Stimulated activated naive CD8-positive, alpha-beta T cell treated with anti-CD3 and anti-CD28 coated beads, Interleukin-15, Interleukin-2, amounts not matched to agents 100 U/mL and 50 U/mL, for 24 hours (primary cell): ENCODE measurements at places on chromosomes 11 and 22.

DNA sequence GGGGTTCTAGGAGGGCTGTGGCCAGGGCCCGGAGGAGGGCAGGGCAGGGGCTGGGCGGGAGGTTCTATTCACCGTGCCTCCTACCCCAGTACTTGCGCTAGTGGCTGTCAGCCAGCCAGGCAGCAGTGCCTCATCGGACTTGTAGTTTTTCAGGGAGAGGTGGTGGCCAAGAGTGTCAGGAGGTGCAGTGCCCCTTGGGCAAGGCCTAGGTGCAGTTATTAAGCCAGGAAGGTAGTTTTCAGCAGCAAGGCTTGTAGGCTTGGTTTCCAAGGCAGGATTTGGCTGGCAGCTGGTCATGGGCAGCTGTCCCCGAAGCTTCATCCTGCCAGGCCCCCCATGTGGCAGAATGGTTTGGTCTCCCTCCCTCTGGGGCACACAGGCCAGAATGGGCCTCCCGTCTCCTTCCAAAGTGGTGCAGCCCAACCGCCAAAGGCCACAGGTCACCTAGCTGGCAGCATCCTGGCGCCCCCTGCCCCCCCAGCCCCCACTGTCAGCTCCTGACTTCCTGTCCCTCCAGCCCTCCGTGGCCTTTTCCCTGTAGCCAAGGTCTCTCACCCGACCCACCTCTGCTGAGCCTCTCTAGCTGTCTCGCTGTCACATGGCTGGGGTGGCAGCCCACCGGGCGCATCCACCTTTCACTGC is 8.5 kb downstream of the CCDC88B start:
- DNase-seq: no peak

GRCh38 chr11:58796333-58796732 is 48.2 kb downstream of the GLYATL2 start:
- DNase-seq: no peak

DNA sequence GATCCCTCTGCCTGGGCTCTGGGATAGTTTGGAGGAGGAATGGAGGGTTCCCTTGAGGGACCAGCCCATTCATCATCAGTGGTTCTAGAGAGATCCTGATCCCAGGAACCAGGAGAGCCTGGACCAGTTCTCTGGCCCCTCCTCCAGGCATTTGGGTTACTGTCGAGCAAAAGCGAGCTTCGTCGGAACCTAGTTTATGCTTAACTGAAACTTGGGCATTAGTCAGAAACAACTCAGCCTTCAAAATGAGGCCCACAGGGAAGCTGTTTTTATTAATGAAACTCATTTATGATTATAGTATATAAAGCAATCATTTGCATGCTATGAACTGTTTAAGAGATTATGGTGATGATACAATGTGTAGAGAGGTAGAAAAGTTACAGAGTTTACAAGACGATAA is 61.4 kb downstream of the LIF start:
- peak; percentile 31 for DNase-seq

DNA sequence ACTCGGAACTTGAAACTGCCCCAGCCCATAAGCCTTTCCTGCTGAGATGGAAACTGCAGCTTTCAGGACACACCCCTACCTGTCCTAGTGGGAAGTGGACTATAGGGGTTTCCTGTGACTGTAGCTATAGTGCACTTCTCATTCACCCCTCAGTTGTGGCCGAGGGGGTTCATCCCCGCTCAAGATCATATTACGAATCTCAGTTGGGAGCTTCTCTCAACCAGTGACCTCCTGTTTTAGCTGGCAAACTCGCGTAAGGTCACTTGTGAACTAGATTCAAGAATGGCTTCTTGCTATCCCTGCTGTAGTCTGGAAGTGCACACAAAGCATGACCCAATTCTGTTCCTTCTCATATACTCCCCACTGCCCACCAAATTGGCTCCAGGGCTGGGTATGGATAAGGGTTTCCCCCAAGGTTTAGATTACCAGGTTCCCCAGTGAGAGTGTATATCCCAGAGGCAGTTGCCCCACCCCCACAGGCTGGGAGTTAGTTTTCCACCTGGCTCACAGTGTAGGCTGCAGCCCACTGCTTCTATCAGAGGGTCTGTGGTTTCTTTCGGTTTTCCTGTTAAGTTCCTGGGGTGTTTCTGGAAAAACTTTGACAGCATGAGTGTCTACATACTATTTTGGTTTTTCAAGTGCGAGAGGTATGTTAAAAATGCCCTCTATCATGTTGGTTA is 812.9 kb downstream of the JRKL start:
- no peak for DNase-seq

GRCh38 chr22:39674536-39674935 is 104.0 kb downstream of the CACNA1I start:
- DNase-seq: no peak

DNA sequence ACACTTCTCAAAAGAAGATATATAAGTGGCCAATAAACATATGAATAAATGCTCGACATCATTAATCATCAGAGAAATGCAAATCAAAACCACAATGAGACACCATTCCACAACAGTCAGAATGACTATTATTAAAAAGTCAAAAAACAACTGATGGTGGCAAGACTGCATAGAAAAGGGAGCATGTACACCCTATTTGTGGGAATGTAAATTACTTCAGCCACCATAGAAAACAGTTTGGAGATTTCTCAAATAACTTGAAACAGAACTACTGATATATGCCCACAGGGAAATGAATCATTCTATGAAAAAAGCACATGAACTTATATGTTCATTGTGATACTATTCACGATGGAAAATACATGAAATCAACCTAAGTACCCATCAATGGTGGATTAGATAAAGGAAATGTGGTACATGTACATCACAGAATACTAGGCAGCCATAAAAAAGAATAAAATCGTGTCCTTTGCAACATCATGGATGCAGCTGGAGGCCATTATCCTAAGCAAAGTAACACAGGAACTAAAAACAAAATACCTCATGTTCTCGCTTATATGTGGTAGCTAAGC is 42.4 kb downstream of the GLYATL2 start:
- DNase-seq: no peak

- no peak for DNase-seq
These were observed 41.8 kb downstream of the OSBPL5 start for GRCh38 chr11:3123305-3123704.

- DNase-seq: no peak
These were observed 256.8 kb upstream of the B3GAT1 start for GRCh38 chr11:134668796-134669195.

DNA sequence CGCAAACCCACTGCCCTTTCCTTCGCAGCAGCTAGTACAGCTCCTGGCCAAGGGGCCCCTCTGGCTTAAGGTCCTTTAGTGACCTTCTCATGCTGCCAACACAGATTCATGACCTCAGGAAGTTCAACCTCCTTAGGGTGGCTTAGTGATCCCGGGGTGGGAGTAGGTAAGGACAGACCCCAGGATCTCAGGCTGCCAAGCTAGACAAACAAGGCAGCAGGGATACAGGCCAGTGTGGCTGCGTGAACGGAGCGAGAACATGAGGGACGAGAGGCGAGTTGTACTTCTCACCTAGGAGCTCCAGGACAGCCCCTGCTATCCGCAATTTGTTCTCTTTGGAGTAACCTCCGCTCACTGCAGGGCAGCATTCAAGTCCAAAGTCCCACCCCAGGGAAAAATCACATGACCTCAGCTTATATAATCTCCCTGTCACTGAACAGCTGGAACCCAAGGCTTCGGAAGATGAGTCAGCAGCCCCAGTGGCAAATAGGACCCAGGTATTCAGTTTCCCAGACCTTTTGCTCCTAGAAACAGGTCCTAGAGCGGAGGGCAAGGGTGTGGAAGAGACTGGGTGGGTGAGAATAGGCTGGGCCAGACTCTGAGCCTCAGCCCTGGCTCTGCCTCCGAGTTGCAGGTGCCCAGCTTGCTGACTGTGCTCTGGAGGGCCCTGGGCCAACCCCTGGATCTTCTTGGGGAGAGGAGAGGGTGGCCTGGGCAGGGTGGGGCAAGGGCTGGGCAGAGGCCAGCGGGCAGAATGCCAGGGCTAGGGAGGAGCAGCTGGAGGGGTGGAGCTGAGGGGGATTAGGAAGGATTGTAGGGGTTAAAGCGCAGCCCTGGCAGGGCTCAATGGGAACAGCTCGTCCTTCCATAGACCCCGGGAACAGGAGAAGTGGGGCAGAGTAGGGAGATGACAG is 13.1 kb downstream of the USP2 start:
- no peak for DNase-seq

DNA sequence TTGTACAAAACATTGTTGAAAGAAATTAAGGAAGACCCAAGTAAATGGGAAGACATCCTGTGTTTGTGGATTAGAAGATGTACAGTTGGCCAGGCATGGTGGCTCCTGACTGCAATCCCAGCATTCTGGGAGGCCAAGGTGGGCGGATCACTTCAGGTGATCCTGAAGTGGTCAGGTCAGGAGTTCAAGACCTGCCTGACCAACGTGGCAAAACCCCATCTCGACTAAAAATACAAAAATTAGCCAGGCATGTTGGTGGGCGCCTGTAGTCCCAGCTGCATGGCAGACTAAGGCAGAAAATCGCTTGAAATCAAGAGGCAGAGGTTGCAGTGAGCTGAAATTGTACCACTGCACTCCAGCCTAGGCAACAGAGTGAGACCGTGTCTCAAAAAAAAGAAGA is 62.0 kb upstream of the SEPTIN5 start:
- DNase-seq: no peak

DNA sequence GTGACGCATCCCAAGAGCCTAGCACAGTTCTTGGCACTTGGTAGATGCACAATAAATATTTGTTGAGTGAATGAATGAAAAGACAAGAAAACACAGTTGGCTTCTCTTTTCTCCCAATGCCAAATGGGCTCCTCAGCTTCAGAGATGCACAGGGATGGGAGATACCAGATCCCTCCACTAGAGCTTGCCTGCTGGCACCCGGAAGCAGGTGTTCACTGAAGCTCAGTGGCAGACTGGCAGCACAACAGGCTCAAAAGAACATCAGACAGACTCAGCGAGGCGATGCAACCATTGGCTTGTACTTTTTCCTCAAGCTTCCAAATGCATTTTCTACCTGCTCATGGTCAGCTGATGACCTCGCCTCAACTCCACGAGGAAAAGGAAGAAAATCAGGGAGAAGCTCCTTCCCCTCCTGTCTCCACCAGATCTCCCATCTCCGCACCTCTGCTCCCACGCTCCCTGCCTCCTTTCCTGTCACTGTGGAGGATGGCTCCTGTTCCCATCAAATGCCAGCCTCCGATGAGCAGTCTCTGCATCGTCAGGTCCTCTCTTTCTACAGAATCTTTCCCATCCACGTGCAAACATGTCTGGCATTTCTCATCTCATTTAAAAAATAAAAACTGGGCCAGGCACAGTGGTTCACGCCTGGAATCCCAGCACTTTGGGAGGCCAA is 5.8 kb downstream of the RAPSN start:
- no peak for DNase-seq

- DNase-seq: no peak
These were observed 17.8 kb downstream of the NAGA start for GRCh38 chr22:42052765-42053164.

DNA sequence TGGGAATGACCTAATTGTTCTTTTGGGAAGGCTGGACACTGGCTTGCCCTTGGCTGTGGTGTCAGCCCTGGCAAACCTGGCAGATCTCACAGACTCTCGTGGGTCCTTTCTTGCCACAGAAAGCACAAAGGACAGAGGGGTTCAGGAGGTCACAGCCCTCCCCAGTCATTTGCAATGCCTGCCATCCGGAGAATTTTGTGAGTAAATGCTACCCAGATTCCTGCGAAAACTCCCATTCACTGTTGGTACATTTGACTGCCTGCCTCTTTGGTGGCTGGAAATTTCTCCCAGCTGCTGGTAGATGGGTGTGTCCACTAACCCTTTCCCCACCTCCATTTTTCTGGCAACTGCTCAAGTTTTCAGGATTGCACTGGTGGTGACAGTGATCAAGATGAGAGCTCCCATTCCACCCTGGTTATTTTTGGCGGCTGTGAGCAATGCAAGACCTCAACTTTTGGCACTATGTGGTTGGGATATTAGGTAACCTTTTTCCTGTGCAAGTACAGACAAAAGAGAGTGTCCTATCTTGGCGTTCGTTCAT is 155.7 kb downstream of the NAV2 start:
- no peak for DNase-seq

DNA sequence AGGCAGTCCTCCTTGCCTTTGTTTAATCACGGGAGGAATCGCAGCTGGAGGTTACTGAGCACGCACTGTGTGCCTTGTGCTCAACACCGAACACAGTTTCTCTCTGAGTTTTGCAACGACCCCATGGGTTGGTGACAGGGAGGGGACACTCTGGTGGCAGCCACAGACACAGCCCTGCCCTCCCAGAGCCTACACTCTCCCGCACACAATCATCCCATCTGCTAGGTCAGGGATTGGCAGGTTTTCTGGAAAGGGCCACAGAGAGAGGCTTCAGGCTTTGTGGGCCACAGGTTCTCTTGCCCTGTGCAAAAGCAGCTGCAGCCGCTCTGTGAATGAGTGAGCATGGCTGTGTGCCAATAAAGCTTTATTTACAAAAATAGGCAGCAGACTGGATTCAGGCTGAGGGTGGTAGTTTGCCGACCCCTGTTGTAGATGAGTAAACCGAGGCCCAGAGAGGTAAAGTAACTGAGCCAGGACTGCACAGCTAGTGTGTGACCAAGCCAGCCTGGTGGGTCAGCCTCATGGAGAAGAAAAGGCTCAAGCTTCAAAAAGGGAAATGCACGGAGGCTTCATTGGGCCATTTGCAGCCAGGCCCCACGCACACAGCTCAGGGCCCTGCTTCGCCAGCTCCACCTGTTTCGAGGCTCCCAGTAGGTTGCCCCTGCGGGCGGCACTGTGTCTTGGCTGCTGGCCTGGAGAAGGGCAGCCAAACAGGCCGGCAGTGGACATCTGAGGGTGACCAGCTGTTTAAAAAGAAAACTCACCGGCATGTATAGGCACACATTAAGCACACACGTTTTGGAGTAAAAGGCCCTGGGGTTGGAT is 16.3 kb downstream of the LTO1 start:
- no peak for DNase-seq

- DNase-seq: peak; percentile 85
These were observed at the start of gene FADS2 for GRCh38 chr11:61827571-61828378. Gene FADS2, plus strand, starts transcription at chr11:61828300. Its CDS starts 91 bp downstream, at chr11:61828391.

DNA sequence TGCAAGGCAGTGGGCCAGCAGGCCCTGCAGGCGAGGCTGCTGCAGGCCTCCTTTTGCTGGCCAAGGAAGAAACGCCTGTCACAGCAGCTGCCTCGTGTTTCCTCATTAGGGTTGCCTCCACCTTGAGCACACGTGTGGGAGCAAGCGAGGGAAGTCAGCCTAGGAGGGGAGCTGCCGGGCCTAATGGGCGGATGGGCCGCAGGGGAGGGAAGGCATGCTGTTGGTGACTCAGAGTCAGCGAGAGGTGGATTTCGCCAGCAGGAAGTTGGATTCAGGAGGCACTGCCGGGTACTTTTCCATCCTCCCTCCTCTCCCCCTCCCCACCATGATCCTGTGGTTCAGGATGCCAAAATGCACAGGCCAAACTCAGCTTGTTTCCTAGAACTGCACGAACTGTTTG is 498.7 kb downstream of the METTL15 start:
- no peak for DNase-seq
